ENCODE measurements at places on chromosomes 4 and X.

GRCh38 chr4:109022961-109023360, 260.1 kb upstream of the ETNPPL start:
- no peak for DNase-seq

- DNase-seq, result no peak
Measured at GRCh38 chrX:47184486-47184885, 9.1 kb upstream of the UBA1 start.

DNA sequence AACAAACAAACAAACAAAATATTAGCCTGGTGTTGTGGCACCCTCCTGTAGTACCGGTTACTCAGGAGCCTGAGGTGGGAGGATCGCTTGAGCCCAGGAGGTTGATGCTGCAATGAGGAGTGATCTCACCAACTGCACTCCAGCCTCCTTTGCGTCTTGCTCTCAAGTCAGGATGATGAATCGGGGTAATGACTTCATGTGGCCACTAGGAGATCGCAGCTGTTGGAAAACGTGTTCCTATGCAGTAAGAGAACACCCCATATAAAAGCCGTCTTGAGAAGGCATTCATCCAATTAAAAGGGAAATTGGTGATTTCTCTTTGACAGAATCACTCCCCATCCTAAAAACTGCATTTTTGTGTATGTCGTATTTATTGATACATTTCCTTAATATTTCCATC, 6.9 kb downstream of the CCNB3 start:
- DNase-seq, result no peak

- no peak for DNase-seq
Measured at GRCh38 chr4:53659112-53659511, 67.8 kb upstream of the LNX1 start.

DNA sequence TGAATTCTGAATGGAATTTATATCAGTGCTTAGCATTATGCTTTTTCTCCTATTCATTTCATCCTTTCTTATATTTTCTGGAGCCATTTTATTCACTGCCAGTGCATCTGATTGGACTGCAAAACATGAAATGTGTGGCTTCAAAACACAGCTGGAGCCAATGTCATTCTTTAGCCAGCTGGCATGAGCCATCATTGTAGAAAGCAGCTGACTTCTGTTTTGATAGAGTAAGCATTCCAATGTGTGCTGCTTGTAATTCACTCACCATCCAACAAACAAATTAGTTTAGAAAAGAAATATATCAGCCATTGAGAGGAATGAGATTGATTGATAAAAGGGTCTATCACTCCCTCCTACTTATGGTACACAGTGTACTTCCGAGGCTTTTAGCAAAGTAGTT, 2616.0 kb downstream of the ARAP2 start:
- DNase-seq, result no peak

DNA sequence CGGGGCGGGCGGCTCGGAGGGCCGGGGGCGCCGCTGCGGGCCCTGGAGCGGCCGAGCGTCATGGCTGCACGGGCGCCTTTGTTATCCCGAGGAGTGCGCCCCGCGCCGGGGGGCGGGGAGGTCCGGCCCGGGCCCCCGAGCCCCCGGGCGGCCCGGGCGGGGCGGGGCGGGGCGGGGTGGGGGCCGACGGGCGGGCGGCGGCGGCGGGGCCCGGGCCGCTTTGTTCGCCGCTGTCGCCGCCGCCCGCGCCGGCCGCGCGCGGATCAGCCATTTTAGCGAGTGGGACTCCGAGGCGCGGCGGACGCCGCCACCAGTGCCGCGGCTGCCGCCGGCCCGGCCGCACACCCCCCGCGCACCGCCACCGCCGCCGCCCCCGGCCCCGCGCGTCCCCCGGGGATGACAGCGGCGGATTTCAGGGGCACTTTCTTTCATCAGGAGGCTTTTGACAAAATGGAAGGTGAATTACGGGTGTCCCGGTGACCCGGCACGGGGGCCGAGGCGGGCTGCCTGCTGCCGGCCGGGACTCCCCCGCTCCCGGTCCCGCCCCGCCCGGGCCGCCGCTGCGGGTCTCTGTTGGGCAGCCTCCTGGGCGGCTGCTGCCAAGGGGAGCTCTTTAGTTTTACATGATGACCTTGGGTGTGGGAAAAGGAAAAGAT, 1.2 kb downstream of the HMGB3 start:
- DNase-seq, result no peak
